ENCODE measurements at places on chromosomes 1 and 21.

- no peak for DNase-seq
Observed at GRCh38 chr1:43705334-43705733, 2.0 kb upstream of the ST3GAL3 start.

DNA sequence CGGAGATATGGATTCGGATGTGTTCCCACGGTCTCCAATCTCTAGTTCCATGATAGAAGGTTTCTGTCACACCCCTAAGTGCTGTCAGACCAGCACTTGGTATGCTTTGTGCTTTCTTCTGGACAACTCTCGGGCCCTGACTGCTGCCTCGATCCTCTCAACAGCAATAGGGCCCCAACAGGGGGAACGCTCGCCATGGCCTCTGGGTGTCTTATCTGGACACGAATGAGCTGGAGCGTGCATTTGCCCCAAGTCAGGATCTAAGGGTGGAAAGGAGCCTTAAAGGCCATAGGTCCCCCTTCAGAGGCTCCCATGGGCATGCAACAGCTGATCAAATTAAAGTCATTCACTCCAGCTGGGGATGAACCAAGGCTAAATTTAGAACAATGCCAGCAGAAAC, 76.8 kb downstream of the TCP10L start:
- no peak for DNase-seq

GRCh38 chr1:162070825-162071224, 1.3 kb downstream of the NOS1AP start:
- DNase-seq, result no peak

- no peak for DNase-seq
Observed at GRCh38 chr1:25679171-25679570, 62.6 kb downstream of the MAN1C1 start.

GRCh38 chr1:10803971-10804820, 7.8 kb upstream of the CASZ1 start:
- no peak for DNase-seq

DNA sequence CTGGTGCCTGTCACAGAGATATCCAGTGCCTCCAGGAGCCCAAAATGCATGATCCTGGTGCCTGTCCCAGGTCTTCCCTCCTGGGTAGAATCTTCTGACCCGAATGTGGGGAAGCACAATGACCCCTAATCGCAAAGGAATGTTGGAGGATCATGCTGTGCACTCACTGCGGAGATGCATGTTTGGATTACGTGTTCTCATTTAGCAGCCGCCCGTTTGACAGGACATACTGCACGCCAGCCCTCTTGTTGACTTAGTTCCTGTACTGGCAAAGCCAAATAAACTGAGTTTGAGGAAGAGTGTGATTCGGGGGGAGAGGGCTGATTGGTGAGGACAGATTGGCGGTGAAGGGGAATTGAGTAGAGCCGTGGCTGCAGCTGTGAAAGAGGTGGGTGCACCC, 85.9 kb upstream of the SIM2 start:
- no peak for DNase-seq

- no peak for DNase-seq
Observed at GRCh38 chr1:161497961-161498360, 7.3 kb upstream of the FCGR2A start.

- DNase-seq, result no peak
Observed at GRCh38 chr1:66778969-66779368, 22.1 kb downstream of the INSL5 start.

DNA sequence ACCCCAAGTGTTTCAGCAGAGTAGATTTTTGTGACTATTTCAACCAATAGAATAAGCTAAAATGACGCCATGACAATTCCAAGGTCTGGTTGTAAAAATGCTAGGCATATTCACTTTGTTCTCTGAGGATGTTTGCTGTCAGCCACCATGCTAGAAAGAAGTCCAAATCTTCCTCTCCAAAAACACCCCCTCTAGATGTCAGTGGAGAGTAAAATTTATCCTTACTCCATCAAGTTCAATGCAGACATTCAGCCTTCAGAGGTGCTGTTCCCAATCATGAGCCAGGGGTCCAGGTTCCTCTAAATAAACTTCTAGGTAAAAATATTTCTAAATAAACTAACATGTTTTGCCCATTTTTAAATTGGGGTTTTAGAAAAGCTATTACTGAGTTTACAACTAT, 395.4 kb upstream of the ADAMTS5 start:
- DNase-seq, result no peak

DNA sequence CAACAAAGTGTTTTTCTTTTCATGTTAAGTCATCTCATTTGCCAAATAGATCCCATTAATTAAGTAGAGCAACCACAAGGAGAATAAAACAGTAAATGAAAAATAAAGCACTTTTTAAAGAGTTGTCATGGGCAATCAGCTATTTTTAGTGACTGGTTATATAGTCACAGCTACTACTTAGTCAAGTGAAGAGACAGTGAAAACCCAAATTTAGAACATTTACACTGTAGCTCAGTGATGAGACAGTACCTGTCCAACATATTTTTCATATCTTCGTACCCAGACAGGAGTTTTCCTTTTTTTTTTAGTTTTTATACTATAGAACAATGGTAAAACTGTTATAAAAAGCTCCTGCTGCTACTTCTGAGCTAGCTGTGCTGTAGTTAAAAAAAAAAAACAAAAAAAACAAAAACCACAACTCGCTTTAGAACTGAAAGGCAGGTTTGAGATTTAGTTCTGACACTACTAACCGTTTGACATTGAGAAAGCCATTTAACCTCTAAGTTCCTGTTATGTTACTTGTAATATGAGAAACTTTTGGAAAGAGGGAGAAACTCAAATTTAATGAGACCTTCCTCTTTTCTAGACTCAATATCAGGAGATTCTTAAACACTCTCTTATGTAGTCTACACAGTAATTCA, 777.5 kb downstream of the ADGRL2 start:
- DNase-seq, result no peak

DNA sequence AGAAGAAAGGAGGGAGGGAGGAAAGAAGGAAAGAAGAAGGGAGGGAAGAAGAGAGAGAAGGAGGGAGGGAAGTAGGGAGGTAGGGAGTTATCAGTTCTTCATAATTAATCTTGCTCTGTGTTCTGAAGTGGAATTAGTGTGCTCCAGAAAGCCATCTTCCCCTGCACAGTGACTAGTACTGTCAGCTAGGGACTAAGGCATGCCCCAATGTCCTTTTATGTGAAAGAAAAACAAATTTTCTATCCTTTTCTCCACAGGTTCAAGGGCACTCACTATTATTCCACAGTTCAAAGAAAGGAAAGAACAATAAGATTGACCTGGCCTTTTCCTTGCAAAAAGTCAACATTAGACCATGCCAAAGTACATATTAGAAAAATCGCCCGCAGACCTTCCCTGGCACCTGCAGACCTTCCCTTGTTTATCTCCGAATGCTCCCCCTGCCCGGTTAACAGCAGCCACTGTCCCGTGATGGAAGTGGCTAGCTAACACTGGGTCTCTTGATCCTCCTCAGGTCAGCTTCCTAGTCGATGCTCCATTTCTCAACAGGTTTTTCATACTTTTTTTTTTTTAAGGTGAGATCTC, 107.2 kb upstream of the EDEM3 start:
- DNase-seq, result no peak

- DNase-seq, result no peak
Observed at GRCh38 chr1:35507947-35508346, 49.3 kb downstream of the KIAA0319L start.

GRCh38 chr1:192967211-192967877, 91.8 kb downstream of the UCHL5 start:
- no peak for DNase-seq

DNA sequence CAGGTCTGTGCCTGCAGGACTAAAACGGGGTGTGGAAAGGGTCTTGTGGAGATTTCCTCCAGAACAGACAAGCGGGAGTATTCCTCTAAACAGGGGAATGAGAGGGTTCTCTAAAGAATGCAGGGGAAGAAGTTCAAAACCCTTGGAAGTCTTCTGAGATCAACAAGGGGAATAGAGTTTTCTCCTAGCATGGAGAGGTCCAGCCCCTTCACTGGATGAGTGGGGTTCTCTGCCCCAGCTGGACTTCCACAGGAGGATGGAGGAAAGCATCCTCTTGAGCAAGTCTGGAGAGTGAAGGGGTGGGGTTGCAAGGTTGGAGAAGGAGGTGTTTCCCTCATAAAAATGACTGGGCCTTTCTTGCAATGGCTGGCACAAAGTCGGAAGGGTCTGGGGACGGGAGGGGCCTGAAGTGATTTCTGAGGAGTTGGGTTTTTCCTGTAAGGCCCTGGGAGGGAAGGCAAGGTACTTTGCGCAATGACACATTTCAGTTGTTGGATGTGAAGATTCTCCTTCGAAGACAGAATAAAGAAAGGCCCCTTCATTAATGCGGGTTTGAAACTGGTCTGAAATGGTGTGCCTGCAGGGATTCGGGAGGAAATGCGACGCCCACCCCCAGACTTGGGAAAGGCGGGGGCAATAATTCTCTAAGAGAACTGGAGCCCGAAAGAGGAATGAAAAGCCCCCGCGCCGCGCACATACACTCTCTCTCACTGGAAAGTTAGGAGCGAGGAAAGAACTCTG, 884 bp downstream of the SPATA6 start:
- DNase-seq, result no peak

GRCh38 chr21:43658769-43659135, 536 bp downstream of the HSF2BP start:
- no peak for DNase-seq

GRCh38 chr1:48462716-48463302, 9.2 kb downstream of the SPATA6 start:
- no peak for DNase-seq

DNA sequence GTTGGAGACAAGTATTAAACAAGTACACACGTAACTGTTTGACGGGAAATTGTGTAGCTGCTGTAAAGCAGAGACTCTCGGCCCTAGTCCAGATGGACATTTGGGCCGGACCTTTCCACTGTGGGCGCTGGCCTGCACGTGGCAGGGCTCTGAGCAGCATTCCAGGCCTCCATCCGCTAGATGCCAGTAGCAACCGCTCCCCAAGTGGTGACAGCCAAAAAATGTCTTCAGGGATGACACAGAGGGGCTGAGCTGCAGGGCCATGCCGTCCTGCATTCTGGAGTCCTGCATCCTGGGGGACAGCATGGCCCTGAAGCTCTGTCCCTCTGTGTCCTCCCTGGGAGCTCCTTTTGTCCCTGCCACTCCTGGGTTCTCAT, 24.8 kb downstream of the A3GALT2 start:
- DNase-seq, result no peak

GRCh38 chr1:183962903-183963302, 74.6 kb downstream of the COLGALT2 start:
- no peak for DNase-seq

DNA sequence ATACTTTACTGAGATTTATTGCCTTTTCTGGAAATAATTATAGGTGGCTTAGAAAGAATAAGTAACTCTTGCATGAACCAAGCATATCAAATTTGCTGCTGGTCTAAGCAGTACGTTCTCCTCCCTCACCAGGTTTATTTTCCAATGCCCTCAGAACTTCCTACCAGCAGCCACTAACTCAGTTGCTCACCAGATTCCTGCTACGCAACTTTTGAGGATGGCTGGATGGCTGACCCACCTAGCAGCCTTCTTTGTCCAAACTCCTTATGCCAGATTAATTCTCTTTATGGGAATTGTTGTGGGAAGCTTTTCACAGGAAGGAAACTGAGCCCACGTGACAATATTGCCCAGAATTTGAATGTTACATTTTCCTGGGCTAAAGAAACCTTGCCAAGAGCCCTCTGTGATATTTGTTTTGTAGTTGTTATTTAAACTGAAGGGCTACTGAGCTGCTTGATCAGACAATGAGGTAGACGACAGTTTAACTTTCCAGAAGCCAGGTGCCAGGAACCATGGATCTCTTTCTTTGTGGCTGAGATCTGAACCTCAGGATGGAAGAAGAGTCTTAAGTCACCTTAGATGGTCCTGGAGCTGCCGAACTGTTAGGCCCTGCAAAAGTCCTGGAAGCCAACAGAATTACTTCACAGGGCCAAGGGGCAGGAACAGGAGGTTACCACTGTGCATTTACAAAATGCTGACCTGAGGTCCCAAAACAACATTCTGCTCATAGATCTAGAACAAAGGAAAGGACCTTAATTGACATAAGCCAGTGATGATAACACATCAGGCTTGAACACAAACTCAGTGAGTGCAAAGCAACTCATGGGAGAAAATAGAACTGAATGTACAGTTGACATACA, 85.5 kb upstream of the ATP1A1 start:
- no peak for DNase-seq

DNA sequence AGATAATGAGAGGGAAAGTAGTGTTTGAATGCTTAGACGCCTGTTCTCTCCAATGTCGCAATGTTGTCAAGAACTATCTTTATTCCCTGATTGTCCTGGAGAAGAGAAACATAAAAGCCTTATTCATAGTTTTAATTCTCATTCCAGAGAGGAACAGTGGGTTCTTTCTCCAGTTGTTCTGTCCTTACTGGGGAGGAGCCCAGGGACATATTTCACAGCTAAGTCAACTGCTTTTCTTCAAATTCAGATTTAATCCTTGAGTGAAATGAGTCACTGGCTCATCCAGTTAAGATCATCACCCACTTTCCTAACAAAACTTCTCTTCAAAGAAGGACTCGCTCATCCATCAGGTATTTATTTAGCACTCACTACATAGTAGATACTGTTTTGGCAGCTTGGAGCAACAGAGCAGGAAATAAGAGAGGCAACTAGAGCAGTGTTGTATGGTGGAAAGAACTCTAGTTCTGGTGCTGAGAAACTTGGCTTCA, 365.7 kb upstream of the USP24 start:
- no peak for DNase-seq

DNA sequence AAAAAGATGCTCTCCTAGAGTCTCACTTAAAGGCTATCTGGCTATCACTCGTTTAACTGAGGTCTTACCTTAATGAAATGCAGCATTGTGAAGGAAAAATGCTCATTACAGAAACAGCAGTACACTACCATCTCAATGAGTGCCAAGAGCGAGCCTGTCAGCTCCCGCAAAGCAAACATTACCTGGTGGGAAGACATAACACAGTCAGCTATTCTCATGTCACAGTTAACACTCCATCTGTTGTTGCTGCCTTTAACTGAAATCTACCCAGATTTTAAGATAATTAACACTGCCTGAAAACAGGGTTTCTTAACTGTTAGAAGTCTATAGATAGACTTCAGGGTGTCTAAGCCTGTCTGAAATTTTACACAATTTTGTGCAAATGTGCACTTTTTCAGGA, 39.1 kb downstream of the PCSK9 start:
- DNase-seq, result peak; percentile 14

DNA sequence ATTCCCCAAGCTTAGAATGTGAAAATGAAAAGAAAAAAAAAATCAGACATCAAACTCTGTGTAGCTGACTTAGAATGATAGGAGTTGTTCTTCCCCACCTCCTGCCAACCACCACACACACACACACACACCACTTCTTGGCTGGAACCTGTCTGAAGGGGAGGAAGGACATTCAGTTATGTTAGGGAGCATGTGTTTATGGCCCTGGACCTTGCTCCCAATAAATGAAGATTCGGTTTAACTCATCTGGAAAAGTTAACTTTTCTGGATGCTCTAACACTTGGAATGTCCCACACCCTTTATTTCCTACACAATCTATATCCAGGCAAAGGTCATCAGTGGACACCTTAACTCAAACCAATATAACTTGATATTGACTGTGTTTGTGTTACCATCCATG, 112.4 kb downstream of the DAB1 start:
- no peak for DNase-seq
